ENCODE measurements at places on chromosomes 5 and 9. TPM values are rescaled to one million over a fixed set of nuclear protein-coding genes. Genes with fewer than 3 reads are reported as not detected.
A peak's percentile ranks its signal among the peaks of the same experiment; 100 is the strongest.

Gene ADAM19
- 17.4 TPM for total RNA-seq

Gene SNCAIP
- total RNA-seq, result 3.3 TPM

Gene LRRTM2
- not detected for total RNA-seq

Gene GRXCR2
- not detected for total RNA-seq

Gene PCDHAC2
- 4.0 TPM for total RNA-seq

Gene TAF1L
- not detected for total RNA-seq

Gene SECISBP2
- 103 TPM for total RNA-seq

Gene ADGRV1
- total RNA-seq, result 4.7 TPM

Gene LTC4S
- 13.7 TPM for total RNA-seq

Gene ZBTB6
- 9.8 TPM for total RNA-seq

Gene LCN15
- total RNA-seq, result not detected

Gene MARCOL
- total RNA-seq, result not detected

Gene CARD9
- 11.5 TPM for total RNA-seq

Gene UBE2R2
- 35.6 TPM for total RNA-seq

Gene C9orf72
- 14.8 TPM for total RNA-seq

Gene HMMR
- total RNA-seq, result 0.31 TPM

DNA sequence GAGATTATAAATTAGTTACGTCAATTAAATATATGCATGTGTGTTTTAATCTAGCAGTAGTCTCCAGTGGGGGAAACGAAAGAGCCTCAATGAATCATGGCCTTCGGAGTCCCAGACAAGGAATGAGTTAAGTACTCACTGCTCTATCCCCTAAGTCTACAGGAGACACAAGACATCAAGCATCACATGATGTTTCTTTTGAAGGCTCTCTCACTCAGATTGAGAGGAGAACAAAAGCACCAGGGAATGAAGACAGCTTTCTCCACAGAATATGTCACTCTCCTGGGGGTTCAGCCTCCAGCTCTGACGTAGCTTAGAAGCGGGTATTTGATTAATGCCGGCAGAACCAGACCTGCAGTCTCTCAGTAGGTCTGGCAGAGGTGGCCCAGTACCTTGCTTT is 381.4 kb downstream of the ACTL7B start:
- no peak for DNase-seq

DNA sequence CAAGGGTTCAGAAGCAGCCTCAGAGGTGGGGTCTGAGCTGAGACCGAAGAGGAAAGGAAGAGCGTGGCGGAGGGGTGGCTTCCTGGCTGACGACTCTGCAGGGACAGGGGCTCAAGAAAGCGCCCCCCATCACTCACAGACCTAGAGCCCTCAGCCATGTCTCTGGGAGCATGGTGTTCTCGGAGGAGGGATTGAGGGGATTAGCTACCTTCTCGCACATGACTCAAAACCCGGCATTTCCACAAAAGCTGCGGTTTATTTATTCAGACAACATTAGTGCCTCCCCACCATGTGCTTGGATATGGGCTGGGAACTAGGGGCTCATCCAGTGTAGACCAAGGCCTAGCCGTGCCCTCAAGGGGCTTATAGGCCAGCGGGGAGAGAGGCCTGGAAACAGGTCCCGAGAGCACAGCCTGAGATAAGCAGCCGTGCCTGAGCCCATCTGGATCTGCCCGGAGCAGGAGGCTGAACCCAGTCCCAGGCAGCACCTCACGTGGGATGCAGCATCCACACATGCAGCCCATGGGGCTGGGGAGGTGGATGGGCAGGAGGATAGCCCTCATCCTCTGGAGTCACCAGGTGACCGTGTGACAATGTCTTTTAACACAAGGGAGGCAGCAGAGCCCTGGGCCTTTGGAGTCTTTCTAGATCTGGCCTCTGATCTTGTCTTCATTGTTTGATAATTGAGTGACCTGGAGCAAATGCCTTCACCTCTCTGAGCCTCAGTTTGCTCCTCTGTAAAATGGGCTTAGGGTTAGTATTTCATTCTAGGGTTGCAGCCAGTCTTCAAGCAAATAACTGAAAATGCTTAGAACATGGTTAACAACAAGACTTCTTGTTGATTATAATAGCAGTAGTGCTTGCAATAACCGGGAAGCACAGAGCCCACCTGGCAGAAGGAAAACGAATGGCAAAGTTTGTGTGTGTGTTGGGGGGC is 878 bp upstream of the HMCN2 start:
- DNase-seq, result no peak

GRCh38 chr5:36334315-36334714 is 32.6 kb upstream of the RANBP3L start:
- DNase-seq, result no peak

DNA sequence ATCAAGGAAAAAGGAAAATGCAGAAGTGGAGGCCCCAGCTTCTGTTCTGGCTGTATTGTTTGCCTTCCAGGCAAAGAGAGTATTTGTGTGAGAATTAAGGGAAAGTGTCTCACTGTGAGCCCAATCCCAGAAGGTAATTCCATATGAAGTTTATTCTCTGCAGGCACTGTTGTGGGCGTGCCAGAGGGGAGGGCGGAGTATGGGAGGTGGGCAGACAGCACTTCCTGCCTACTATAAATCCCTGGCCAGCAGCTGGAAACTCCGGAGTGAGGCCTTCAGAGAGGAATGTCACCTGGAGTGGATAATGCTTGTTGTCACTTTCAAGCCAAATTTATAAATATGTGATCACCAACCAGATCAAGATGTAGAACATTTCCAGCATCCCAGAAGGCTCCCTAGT is 209.5 kb downstream of the ARHGAP26 start:
- no peak for DNase-seq

- no peak for DNase-seq
Measured at GRCh38 chr5:150490296-150490669, 17.6 kb upstream of the NDST1 start.

GRCh38 chr5:179974246-179974945 is 66.7 kb upstream of the TBC1D9B start:
- no peak for DNase-seq

DNA sequence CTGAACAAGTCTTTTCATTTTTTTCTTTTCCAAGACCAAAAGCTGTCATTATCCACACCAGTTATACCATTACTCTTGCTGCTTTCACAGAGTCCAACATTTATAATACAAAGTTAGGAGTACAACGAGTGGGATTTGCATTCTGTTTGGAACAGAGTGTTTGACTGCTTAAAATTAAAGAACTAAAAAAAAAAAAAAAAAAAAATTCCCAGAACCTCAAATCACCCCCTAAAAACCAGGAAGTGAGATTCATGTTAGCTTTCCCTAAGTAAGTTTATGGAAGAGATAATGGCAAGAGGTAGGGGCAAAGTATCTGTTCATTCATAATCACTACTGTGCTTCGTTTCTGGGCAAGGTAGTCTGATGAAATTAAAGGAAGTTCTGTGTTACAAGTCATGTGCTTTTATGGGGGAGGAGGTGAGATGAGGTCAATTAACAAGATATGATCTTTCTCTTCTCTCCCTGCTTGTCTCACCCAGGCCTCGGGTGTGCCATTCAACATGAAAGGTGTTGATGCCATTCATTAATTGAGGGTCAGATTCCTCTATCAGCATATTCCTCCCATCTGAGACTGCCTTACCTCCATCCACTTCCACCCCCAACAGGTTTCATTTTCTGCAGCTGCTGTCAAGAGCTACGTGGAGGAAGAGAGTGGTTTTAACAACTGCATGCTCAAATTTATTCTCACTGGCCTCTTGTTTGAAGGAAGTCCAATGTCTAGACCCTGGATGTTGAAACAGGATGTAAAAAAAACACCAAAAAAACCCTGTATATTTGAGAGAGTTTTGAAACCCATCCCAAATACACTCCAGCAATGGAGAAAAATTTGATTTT is 58.1 kb downstream of the MARCHF3 start:
- no peak for DNase-seq

- DNase-seq, result no peak
Measured at GRCh38 chr5:142621227-142621626, 64.7 kb downstream of the FGF1 start.

DNA sequence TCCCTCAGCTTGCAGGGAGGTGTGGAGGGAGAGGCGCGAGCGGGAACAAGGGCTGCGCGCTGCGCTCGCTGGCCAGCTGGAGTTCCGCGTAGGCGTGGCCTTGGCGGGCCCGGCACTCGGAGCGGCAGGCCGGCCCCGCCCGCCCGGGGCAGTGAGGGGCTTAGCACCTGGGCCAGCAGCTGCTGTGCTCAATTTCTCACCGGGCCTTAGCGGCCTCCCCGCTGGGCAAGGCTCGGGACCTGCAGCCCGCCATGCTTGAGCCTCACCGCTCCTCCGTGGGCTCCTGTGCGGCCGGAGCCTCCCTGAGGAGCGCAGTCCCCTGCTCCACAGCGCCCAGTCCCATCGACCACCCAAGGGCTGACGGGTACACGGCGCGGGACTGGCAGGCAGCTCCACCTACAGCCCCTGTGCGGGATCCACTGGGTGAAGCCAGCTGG is 1516.4 kb downstream of the EFNA5 start:
- no peak for DNase-seq

GRCh38 chr5:150136305-150137167 is 19.1 kb downstream of the PDGFRB start:
- DNase-seq, result no peak

GRCh38 chr5:23727271-23727670 is 219.9 kb downstream of the PRDM9 start:
- peak; percentile 66 for DNase-seq

- no peak for DNase-seq
Measured at GRCh38 chr9:16023446-16023845, 470.6 kb downstream of the CCDC171 start.

- no peak for DNase-seq
Measured at GRCh38 chr9:86494644-86495111, 140.5 kb upstream of the TUT7 start.

DNA sequence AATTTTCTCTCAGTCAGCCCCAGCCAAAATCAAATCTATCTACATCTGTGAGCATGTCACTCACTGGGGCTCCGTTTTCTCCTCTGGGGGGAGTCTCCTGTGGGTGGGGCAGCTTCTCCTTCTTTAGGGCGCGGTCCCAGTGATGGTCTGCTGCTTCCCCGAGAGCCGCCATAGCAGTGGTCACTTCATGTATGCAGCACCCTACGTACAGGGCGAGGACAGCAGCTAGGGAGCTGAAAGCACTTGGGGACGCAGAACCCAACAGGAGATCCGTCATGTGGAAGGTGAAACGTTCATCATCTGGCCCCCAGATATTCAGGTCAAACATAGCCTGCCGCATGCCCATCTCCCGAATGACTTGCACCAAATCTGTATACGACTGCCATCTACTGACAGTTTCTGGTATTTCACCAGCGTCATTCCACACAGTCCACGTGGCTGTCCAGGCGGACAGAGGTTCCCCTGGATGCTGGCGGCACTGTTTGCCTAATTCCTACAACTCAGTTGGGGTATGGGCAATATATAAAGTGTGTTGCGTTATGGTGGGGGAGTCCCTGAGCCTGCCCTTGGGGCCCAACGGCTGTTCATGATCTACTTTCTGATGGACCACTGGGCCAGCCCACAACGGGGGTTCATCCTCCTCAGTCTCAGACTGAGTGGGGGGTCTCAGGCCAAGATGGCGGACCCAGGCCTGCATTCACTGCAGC is 795.0 kb downstream of the EFNA5 start:
- DNase-seq, result no peak

DNA sequence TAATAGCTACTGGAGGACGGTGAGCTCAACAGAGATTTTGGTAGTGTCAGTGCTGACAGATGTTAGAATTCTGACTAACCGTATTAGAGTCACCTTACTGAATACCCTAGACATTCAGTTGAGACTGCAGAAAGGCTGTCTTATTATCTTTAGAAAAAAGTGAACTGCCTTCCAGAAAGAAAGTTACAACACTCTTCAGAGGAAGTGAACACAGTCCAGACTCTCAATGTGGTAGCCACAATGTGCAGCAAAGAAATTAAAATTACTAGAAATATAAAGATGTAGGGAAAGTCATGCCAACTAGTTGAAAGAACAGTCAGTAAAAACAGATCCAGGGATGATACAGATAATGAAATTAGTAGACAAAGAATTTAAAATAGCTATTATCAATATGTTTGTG is 47.1 kb upstream of the COL15A1 start:
- DNase-seq, result no peak

DNA sequence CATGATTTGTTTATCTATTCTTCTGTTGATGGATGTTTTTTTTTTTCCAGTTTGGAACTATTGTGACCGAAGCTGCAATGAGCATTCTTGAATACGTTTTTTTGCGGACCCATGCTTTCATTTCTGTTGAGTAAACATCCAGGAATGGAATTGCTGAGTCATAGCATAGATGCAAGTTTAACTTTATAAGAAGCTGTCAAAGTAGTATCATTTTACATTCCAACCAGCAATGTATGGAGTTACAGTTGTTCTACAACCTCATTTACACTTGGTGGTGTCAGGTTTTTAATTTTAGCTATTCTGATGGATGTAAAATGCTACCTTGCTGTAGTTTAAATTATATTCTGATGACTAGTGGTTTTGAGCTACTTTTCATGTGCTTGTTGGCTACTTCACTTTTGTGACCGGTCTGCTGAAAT is 49.0 kb downstream of the NPR3 start:
- DNase-seq, result no peak

DNA sequence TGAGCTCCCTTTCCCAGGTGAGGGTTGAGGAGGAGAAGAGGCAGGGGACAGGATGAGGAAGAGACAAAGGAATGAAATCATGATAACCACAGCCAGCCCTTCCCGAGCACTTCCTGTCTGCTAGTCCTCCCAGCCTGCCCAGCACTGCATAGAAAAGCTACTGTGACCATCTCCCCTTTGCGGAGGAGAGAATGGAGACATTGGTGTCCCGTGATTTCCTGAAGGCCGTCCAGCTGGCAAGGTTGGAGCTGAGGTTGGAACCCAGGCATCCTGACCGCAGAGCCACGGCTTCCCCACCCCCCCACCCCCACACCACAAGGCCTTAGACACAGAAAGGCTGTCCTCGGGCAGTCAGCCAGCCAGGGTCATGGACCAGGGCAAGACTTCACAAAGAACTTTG is 131.1 kb upstream of the ICE1 start:
- DNase-seq, result no peak

DNA sequence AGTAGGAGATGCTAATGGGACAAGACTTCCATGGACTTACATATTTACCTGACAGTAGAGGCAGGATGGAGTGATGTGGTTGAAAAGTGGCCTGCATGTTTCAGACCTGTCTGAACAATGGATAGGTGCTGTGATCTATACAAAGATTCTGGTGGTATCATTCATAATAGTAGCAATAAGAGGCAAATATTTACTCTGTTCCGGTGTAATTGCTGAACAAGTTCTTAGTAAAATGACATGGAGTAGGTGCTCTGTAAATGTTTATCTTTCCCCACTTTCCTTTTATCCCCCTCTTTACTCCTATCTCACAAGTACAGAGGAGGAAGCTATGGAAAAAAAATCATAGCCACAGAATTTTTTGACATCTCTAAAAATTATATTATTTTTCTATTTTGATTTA is 159.0 kb upstream of the SLC12A2 start:
- DNase-seq, result no peak

DNA sequence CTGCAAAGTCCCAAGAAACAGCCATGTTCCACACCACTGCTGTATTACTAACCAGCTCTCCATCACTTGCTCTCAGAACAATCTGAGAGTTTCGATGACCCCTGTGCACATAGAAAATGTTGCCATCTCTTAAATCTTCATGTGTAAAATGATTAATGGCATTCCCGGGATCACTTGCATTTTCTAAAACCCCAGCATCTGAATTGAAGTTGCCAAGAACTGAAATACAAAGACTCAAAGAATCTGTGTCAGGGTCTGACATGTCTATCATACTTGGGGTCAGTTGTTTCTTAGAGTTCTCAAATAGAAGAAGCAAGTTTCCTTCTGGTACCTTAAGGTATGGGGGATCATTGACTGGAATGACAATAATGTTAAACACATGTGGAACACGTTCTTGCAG is 115.1 kb downstream of the ESM1 start:
- no peak for DNase-seq

GRCh38 chr9:8267636-8268035 is 468.1 kb upstream of the DMAC1 start:
- DNase-seq, result no peak
